ENCODE measurements at places on chromosomes 7 and 10.

DNA sequence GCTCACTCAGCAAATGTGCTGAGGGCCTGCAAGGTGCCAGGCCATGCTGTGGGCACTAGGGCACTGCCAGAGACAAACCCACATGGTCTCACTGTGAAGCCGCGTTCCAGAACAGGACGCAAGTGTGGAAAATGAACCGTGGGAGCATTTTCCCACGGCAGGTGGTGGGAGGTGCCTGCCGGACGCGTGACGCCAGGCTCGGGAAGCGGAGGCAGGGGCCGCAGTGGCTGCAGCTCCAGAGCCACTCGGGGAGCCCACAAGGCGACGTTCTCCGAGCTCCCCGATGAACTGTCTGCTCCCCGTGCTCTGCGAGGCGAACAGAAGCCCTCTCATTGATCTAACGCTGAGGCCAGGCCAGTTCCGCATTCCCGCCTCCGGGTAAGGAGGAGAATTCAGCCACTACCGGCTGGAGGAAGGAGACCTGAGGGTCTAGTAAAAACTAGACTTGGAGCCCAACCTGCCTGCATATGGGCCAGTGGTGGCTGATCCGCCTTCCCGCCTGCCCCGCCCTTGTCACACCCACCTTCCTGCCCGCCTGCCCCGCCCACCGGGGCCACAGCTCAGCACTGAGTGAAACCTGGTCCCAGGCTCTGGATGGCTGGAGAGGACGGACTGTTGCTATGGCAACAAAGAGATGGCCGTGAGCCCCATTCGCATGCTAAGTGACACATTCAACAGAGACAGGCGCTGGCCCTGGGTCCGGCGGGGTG is 13.1 kb downstream of the ADGRA1 start:
- no peak for DNase-seq

DNA sequence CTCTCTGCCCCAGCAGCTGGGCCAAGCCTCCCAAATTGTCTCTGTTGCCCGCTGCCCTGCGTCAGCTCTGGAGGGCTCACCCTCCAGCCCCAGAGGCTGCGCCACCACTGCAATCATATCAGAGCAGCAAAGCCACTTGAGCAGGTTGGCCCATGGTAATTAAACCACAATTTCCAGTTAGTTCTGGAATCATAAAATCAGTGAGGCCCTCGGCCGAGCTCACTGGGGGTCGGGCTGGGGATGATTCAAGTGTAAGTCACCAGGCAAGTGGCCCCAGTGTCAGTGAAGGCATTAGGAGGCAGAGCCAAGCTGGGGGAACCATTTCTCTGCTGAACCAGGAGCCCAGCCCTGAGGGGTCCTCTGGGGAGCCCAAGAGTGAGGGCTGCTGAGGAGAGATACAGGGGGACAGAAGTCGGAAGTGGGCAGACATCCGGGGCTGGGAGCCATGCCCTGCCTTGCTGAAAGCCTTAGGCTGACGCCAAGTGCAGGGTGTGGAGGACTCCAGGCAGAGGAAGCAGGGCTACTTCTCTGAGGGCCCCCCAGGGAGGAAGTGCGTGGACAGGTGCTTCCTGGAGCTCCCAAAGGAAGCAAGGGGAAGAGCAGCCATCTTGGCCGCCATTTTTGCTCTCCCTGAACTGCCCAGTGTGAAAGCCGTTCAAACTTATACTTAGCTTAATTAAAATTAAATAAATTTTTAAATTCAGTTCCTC is 29.5 kb upstream of the SLC29A3 start:
- no peak for DNase-seq

- DNase-seq: no peak
Observed at GRCh38 chr10:44967616-44968015, 8.0 kb downstream of the RASSF4 start.

DNA sequence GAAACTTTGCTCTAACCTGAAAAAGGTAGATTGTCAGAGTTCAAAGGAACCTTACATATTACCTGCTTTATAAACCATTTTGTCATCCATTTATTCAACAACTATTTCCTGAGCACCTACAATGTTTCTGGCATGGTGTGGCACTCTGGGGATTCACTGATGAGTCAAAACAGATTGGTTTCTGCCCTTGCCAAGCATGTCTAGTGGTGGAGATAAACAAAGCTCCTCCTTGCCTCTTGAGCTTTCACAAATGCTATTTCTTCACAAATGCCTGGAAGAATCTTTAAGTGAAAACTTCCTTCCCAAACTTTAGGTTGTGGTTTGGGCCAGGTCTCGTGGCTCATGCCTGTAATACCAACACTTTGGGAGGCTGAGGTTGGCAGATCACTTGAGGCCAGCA is 85.1 kb upstream of the RELN start:
- DNase-seq: peak; percentile 10

- no peak for DNase-seq
Observed at GRCh38 chr7:36945612-36946400, 221.5 kb upstream of the AOAH start.

DNA sequence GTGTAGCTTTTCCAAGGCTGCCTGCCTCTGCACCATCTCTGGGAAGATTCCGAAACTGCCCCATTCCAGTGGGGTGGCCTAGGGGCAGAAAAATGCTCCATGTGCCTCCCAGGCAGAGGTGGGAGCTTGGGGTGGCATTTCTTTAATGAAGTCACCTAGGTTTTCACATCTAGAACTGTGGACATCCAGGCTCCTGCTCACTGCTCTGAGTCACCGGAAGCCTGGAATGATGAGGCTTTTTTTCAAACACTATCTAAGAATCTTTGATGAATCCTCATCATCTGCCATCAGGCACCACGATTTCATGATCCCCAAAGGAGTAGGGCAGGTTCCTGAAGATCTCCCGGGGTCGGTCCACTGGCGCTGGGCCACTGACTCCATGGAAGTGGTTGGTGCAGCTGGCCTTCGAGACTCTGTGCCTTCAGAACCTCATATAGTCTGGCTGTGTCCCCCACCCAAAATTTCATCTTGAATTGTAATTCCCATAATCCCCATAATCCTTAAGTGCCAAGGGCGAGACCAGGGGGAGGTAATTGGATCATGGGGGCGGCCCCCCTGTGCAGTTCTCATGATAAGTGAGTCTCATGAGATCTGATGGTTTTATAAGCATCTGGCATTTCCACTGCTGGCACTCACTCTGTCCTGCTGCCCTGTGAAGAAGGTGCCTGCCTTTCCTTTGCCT is 37.1 kb downstream of the MTURN start:
- peak; percentile 57 for DNase-seq

DNA sequence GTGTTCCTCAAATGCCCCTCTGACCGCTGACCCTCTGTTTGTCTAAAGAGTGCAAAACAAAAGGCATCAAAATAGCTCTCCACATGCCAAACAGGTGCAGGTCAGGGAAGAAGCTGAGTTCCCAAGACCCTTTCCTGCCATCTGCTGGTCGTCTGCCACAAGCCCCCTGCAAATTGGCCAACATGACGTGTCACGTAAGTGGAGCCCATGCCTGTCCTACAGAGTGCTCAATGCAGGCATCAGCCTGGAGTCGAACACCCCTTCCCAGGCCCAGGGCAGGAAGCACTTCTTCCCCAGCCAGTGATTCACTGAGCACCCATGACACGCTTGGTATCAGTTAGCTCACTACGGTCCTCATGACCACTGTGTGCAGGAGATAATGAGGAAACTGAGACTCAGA is 14.1 kb downstream of the TMEM72 start:
- peak; percentile 15 for DNase-seq

DNA sequence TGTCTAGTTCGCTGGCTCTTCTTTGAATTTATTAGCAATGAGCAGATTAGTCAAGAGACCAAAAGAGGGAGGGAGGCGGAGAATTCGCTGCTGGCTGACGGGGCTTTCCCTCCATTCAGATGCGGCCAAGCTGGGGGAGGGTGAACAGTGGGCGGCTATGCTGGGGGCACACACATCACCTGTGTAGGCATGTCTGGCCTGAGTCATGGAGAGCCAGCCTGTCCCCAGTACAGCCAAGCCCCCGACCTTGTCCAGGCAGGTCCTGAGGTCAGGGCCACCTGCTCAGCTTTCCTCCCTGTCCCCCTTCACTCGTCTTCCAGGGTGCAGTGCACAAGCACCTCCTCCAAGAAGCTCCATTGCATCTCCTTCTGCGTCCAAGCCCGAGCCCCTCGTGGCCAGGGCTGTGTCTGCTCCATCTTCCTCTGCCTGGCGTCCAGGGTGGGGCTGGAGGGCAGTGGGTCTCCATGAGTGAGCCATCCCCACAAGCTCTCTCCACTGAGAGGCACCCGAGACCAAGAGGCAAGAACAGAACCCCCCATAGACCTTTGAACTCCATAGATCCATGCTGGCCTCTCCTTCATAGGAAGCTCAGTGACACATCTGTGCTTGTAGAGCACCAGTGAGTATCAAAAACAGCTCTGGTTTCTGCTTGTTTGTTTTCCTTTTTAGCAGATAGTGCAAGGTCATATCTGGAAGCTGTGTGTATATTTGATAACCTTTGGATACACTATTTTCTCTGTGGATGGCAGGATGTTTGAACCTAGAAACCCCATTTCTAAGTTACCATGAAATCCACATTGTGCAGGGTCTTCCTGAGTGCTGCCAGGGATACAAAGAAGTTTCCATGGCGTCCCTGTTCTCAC is 1.9 kb upstream of the DEPP1 start:
- DNase-seq: no peak

GRCh38 chr10:78815702-78816334 is 252.9 kb upstream of the ZMIZ1 start:
- no peak for DNase-seq

GRCh38 chr10:30166929-30167328 is 107.5 kb upstream of the JCAD start:
- DNase-seq: no peak

GRCh38 chr10:1954300-1954699 is 217.0 kb upstream of the ADARB2 start:
- DNase-seq: no peak

DNA sequence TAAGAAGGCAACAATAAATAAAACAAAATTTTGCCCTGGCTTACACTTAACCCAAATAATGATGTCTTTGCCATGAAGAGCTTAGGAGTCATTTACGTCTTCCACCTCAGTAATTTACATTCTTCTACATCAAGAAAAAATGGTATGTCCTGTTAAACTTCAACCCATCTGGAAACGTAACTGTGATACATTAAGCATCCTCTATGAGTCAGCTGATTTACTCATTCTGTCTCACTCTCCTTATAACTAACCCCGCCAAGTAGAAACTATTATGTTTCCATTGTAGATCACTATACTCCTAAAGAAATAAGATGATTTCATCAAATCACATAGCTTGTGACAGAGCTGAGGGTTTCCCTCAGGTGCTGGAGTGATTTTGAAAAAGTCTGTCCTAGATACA is 330.7 kb downstream of the CDC14C start:
- no peak for DNase-seq

- peak; percentile 67 for DNase-seq
Observed at GRCh38 chr7:42046483-42046882, 190.5 kb downstream of the GLI3 start.

DNA sequence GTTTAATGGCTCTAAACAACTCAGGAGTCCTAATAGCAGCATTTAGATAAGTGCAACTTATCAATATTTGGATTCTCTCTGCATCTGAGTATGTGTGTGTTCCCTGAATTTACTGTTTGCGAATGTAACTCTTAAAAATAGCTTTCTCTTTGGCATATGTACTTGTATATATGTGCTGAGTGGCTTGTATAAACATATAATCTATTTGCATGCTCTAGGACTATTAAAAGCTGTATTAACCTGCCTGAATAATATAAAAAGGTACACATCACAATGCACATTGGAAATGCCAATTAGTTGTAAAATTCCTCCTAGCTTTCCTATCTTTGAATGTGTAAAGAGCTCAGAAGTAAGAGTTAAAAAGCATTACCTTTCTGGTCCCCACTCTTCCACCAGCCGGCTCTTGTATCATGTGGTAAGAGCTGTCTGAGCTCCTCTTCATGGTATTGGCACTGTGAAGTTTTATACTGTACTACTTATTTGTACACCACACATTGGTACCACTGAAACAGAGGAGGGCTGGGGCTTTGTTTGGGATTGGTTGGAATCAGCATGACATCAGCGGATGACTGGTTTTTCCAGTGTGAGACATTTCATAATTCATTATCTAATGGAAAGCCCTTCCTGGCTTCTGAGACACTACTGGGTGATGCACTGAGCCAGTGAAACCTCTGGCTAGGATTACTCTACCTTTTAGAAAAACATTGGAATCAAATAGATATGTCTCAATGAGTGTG is at the start of gene INHBA:
TSS of gene INHBA (minus strand) at position 456 of the 737 bp plus-strand sequence. CDS start 2,716 bp downstream, outside the sequence.
- peak; percentile 95 for DNase-seq

GRCh38 chr7:66697449-66698438 is 42.8 kb upstream of the RABGEF1 start:
- DNase-seq: peak; percentile 66

GRCh38 chr10:89275383-89275782 is 23.8 kb upstream of the LIPA start:
- no peak for DNase-seq

GRCh38 chr7:45143616-45144015 is 14.0 kb upstream of the RAMP3 start:
- no peak for DNase-seq

DNA sequence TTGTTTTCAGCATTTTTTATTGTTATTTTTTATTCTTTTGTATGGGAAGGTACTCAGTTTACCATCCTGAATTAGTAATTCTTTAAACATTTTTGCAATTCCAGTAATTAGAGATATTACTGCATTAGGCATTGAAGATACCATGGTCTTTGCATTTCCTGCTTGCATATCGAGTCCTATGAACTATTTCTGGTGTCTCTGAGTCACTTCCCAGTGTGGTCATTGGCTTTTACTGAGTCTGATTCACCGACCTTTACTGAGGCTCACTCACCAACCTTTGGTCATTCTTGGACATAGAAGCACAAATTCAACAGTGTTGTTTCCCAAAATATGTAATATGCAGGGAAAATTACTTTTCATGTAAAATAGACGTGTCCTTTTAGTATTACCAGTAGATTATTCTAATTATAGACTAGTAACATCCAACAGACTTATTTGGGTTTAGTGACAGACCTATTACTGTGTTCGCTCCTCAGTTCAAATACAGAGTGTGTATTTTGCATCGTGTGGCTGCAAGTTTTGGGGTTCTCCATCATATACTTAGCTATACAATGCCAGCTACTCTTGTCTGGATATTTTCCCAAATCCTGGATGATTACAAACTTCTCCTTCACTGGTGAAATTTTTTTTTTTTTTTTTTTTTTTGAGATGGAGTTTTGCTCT is 180.7 kb upstream of the PRSS1 start:
- peak; percentile 92 for DNase-seq

GRCh38 chr10:126686268-126686667 is 15.8 kb upstream of the C10orf90 start:
- DNase-seq: no peak

DNA sequence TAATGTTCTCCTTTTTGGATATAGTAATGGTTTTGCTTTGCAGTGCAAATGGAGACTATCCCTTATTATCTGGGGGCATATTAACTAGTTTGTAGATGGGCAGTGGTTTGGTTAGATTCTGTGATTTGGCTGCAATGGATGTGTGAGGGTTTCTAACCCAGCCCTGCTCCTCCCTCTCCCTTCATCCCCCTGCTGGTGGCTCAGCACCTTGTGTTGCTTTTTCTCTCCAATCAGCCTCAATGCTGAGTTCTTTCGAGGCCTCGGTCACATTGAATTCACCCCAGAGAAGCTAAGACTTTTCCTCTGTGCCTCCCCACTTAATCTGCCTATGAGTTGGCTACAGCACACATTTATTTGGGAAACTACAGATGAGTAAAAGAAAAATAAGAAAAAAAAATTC is 120.0 kb downstream of the MALRD1 start:
- DNase-seq: no peak
